ENCODE measurements at places on chromosomes 3 and 15.

DNA sequence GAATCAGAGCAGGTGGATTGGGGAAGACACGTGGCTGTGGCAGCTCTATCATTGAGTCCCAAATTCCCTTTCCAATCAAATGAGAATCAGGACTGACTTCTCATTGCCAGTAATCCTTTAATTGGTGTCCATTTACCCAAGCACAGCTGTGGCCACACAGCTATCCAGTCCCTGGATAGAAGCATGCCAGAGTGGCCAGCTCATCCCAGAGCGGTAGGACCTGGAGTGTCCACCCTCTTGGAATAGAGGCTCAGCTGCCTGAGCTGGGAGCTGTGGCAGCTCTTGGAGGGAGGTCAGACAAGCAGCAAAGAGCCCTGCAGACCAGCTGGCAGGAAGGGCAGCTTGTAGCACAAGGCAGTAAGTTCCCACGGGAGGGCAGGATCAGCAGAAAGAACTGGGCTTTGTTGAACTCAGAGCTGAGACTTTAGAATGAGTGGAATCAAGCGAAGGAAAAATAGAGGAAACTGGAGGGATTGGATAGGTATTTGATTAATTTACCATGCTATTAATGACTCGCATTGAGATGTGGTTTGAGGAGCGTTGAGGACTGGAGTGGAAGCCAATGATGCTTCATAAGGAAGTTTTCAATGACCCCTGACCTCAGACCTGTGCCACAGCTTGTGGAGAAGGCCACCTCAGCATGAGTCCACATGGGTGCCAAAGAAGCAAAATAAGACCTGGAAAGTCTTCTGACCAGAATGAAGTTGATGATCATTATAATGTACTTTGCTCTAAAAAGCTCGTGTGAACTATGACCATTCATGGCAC lies 6.9 kb upstream of the ALPK3 start:
- DNase-seq: no peak

DNA sequence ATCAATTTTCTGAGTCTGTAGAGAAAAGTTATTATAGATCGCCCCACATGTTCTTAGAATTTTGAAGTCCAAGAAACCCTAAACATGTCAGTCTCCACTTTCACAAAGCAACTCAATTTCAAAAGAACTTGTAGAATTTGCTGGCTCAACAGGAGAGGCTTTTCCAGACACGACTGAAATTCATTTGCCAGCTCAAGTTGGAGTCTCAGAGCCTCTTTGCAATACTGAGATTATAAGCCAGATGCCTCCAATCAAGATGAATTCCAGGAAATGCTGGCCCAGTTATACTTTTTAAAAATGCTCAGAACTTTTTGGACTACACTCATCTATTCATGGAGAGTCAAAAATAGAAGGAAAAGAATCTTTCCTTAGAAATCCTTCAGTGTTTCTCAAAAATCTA lies 56.9 kb upstream of the NLGN1 start:
- DNase-seq: no peak

GRCh38 chr15:79002581-79002980 lies 57.7 kb upstream of the CTSH start:
- DNase-seq: no peak

GRCh38 chr3:100335434-100335833 lies 877 bp downstream of the NIT2 start:
- DNase-seq: no peak

DNA sequence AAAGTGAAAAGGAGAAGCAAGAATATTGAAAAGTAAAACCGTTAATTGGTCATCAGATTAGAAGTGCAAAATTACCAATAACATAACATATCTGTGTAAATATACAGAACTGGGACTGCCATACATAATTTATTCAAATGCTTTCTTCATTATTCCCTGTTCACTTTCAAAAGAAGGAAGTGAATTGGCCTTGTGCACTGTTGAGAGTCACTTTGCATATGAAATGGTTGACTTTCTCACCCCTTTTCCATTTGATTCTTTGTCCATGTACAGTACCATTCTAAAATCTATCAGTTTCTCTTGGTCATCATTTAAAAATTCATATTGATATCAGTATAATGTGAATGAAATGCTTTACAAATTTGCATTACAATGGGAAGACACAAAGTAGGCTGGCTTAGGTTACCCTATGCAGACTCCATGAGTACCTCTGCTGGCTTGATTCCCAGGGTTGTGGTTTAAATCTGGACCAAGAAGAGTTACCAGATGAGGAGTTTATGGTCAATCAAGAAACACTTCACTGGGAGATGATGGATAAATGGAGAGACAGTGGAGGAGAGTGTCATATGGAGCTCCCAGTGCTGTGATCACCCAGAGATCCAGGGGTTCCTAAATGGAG lies 210.9 kb upstream of the TOPAZ1 start:
- no peak for DNase-seq

- DNase-seq: peak; percentile 14
Observed at GRCh38 chr15:66912001-66912400, 153.4 kb upstream of the SMAD3 start.

DNA sequence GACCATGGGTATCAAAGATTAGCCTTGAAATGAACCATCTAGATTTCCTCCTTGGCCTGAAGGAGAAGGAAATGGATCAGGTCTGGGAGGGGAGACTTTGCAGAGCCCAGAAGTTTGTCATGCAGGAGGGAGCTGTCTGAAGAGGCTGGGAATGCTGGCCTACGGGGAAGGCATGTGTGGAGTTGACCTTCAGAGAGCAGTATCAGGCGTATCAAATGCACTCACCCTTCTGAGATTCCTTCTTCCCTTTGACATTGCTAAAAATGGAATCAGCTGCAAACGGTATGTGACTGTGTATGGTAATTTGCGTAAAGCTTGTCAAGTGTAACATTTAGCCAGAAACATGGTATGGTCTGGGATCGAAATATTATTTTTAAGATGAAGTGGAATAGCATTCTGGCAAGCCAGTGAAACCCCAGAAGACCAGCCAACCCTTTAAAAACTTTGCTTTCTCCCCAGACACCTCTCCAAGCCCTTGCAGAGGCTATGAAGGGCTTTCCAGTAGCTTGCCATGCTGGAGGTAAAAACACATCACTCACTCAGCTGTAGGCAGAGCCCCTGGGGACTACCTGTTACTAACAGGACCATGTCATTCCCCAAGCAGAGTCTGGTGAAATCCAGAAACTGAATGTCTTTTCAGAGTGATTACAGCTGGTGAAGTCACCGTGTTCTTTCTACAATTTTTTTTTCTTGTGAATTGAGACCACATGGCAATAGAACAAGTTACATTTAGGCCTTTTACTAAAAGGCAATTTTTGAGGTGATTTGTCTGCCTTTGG lies 174.7 kb upstream of the SLC24A5 start:
- no peak for DNase-seq

DNA sequence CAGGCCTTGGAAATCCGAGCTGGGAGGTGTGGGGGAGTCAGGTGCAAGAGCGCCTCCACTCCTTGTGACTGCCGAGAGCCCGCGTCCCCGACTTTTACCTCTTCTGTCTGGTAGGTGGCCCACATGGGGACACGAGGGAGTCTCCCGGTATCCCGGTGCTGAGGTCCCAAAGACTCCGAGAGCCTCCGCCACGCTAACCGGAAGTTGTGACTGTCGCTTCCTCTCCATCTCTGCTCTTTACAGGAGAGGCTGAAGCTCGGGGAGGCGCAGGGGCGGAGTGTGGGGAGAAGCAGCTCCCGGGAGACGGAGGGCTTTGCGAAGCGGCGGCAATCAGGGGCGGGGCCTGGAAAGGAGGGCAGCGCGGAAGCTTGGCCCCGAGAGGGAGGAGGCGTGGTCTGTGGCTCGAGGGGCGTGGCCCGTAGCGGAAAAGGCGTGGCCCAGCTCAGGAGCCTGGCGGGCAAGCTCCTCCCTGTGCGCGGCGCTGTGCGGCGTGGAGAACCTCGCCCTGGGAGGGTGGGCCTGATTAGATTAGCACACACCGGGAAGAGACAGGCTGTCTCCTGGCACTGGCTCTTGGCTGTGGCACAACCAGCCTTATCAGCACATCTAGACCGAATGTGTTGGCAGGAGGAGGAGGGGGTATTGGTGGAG lies 143.9 kb downstream of the GABRB3 start:
- DNase-seq: peak; percentile 81

- DNase-seq: no peak
Observed at GRCh38 chr3:33153782-33154181, 40.0 kb downstream of the CRTAP start.

DNA sequence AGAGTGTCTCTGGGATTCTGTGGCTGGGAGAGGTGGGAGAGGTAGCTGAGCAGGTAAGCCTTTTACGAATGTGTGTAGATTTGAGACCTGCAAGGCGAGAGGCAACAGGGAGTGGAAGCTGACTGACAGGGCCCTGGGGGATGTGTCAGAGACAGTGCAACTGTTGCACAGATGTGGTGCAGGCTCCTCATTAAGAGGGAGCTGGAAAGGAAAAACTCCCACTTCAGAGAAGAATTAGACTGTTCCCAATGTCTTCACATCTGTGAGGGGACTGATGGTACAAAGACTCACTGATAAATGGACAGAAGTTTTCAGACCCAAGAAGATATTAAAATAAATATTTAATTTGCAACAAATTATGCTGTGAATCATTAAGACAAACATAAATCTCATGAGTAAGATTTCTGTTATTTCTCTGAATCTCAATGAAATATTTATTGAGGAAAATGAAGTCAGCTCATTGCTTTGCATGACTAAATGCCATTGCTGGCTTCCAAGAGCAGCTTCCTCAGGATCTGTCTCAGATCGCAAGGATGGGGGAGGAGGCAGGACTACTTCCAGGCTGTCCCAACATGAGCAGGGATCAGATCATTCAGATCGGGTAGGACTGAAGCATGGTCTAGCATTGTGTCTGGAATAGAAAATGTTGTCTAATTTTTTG lies 127.3 kb upstream of the ROPN1 start:
- DNase-seq: no peak

DNA sequence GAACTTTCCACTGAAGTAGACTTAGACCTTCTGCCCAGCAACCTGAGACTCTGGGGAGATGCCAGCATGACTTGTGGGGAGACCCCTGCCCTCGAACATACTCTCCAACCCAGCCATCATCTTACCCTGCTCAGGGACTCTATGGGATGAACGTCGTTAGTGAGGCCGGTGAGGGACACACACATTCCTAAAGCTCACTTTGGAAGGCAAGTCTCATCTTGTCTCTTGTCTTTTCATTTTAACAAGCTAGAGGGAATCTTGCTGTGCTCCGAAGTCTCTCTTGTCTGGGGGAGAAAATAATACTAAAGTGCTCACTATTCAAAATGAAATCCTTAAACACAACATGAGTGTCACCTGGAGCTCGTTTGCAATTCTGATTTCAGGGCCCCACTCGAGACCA lies 239.5 kb upstream of the HES1 start:
- DNase-seq: no peak

- DNase-seq: no peak
Observed at GRCh38 chr3:64203216-64203615, 22.1 kb downstream of the PRICKLE2 start.

- no peak for DNase-seq
Observed at GRCh38 chr3:178340506-178340905, 195.7 kb upstream of the KCNMB2 start.

DNA sequence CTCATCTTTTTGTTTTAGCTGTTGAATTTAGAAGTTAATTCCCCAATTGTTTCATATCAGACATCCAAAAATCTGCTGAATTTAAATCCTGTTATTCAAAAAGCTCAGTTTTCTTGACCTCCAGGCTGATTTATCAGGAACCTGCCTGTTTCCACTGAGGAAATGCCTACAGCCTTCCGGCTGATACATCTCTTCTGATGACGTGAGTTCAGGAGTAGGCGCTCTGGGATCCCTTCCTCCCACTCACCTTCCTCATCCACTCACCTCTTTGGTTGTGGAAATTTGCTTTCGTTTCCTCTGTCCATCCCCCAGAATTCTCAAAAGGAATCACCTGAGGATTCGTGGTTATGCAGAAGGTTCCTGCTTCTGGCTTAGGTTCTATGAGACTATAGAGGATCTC lies 55.4 kb upstream of the ALDH1A3 start:
- no peak for DNase-seq

GRCh38 chr3:69791919-69792399 lies 52.7 kb downstream of the MITF start:
- no peak for DNase-seq

DNA sequence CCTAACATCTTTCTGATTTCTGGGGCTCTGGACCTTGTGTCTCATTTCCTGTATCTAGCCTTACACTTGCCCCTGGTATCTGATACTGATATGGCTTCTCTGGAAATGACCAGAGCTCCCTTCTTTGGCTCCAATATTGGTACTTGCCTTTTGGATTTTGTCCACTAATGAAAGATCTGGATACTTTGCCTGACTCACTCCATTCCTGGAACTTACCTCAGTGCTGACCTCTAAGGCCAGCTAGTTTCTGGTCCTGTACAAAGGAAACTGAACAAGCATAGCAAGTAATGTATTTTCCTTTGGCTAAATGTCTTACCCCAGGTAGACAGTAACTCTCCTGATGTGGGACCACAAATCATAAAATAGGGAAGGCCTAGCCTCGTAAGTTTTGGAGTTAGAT lies 93.8 kb upstream of the SLC4A7 start:
- no peak for DNase-seq

- no peak for DNase-seq
Observed at GRCh38 chr15:76994001-76994400, 925 bp upstream of the PSTPIP1 start.

DNA sequence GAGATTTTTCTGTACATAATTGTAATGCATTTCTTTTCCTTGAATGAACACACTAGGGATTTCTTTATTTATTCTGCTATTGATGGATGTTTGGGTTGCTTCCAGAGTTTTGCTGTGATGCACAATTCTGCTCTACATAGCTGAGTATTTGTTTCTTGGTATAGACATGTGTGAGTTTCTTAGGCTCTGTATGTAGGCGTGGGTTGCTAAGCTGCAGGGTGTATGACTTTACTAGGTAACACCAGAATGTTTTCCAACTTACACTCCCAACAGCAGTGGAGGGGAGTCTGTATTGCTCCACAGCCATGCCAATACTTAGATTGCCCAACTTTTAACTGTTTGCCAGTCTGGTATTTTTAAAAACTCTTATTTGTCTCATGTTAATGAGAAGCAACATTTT lies 155.5 kb upstream of the TNIK start:
- no peak for DNase-seq

DNA sequence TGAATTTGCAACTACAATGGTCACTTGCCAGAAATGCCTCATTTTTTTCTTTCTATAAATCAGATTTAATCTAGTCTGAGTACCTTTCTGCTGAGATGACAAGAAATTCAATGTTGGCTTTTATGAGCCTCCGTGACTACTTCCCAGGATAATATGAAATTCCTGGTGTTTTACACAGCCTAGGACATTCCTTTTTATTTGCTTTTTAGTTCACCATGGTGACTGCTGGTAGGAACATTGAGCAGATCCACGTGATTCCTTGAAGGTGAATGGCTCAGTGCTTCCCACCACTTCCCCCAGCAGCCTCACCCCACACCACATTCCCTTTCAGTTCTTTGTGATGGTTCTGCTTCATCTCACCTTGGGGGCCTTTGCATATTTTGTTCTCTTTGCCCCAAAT lies 4.3 kb upstream of the NPTN start:
- DNase-seq: no peak

DNA sequence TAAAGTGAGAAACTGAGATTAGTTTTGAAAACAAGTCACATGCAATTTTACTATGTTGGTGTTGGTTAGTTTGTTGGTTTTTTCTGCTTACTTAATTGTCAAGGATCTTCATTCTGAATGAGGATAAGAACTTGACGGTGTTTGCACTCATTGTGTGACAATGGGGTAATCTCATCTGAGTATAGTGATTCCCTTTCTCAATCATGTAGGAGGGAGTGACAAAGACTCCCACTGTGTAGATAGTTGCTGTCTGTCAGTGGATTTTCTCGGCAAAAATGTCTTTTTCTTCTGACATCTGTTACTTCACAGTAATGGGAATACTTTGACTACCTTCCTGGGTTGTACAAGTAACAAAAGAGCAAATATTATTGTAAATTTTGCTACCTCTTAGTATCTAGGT lies 23.5 kb downstream of the KCNH8 start:
- DNase-seq: no peak

GRCh38 chr3:148315756-148316155 lies 381.9 kb upstream of the AGTR1 start:
- DNase-seq: no peak

Data from ecto neural progenitor cell (in vitro differentiated cells).